ENCODE measurements at places on chromosomes 7 and 10. TPM values are rescaled to one million over a fixed set of nuclear protein-coding genes. Genes with fewer than 3 reads are reported as not detected.
A peak's percentile ranks its signal among the peaks of the same experiment; 100 is the strongest.

GRCh38 chr7:105496521-105496920 lies 25.6 kb downstream of the PUS7 start:
- no peak overlapping the region for H3K27ac ChIP-seq
- H3K4me3 ChIP-seq, result no peak overlapping the region
- H3K4me1 ChIP-seq, result no peaks in the 10 kb centered on the region
- H3K36me3 ChIP-seq, result no peaks in the 10 kb centered on the region
- no peaks in the 10 kb centered on the region for H3K27me3 ChIP-seq

DNA sequence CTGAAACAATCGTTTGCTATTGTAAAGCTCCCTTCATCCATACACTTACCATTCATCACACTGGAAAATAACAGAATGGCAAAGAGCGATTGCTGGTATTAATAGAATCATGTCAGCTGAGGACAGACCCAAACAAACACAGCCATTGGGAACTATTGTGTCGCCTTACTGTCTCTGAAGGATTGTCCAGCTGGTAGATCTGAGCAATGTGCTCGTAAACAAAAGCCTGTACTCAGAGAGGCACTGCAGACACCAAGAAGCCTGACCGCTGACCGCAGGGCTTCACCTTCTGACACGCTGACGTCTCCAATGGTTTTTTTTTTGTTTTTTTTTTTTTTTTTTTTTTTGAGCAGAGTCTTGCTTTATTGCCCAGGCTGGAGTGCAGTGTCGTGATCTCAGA lies 151.0 kb upstream of the FRMD4A start:
- no peaks in the 10 kb centered on the region for H3K27me3 ChIP-seq
- peak; percentile 25 for DNase-seq
- no peaks in the 10 kb centered on the region for H3K36me3 ChIP-seq
- no peak overlapping the region for H3K27ac ChIP-seq

- H3K27me3 ChIP-seq, result no peaks in the 10 kb centered on the region
- H3K4me3 ChIP-seq, result no peak overlapping the region
- no peak overlapping the region for H3K27ac ChIP-seq
- no peaks in the 10 kb centered on the region for H3K36me3 ChIP-seq
Observed at GRCh38 chr10:76998451-76998850, 639.2 kb downstream of the KCNMA1 start.

ASAH2B gene
- 5.2 TPM for total RNA-seq

- no peak overlapping the region for H3K27ac ChIP-seq
- DNase-seq, result no peak
- no peaks in the 10 kb centered on the region for H3K36me3 ChIP-seq
- peaks cover 2% of the 10 kb centered on the region for H3K4me1 ChIP-seq
Observed at GRCh38 chr7:90569368-90569767, 26.8 kb upstream of the CDK14 start.

DUSP5 gene
- total RNA-seq, result 23.7 TPM

- H3K36me3 ChIP-seq, result no peaks in the 10 kb centered on the region
- H3K27me3 ChIP-seq, result no peaks in the 10 kb centered on the region
- no peak for DNase-seq
- no peaks in the 10 kb centered on the region for H3K4me1 ChIP-seq
- no peak overlapping the region for H3K4me3 ChIP-seq
Observed at GRCh38 chr10:2121315-2121714, 384.0 kb upstream of the ADARB2 start.

DNA sequence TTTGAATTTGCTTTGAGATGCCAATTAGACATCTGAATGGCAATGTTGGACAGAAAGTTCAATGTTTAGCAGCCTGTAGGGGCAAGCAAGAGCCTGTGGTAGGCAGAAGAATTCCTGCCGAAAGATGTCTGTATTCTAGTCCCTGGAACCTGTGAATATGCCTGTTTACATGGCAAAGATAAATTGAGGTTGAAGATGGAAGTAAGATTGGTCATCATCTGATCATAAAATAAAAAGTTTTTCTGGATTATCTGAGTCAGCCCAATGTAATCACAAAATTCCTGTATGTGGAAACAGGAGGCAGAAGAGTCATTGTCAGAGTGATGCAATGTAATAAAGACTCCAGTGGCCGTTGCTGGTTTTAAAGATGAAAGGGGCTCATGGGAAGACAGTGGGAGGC lies 430.5 kb downstream of the MDFIC start:
- H3K27me3 ChIP-seq, result no peaks in the 10 kb centered on the region
- no peaks in the 10 kb centered on the region for H3K36me3 ChIP-seq
- H3K4me3 ChIP-seq, result no peak overlapping the region
- H3K4me1 ChIP-seq, result no peaks in the 10 kb centered on the region

GRCh38 chr10:71633920-71634319 lies 85.7 kb downstream of the C10orf105 start:
- no peak for DNase-seq
- no peaks in the 10 kb centered on the region for H3K27me3 ChIP-seq
- no peak overlapping the region for H3K27ac ChIP-seq
- no peaks in the 10 kb centered on the region for H3K36me3 ChIP-seq
- no peak overlapping the region for H3K4me3 ChIP-seq

DNA sequence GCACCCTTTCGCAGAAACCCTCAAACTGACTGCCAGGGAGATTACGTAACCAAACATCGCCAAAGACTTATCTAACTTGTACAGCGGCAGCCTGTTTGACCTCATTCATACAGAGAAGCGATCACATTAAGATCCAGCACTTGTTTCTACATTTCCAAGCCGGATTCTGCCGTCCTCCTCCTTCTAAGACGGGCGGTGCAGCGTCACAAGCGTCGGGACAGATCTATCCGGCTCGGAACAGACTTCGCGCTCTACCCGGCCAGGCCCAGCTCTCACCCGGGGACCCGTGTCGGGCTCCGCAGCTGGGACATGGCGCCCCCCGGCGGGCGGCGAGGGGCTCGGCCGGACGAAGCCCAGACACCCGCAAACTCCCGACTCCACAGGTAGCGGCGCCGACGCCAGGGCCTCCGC lies 373 bp downstream of the H2AZ2 start:
- peaks cover 4% of the 10 kb centered on the region for H3K4me1 ChIP-seq
- no peaks in the 10 kb centered on the region for H3K27me3 ChIP-seq
- DNase-seq, result peak; percentile 96
- peak overlapping the region; percentile 98 for H3K27ac ChIP-seq
- peak overlapping the region; percentile 100 for H3K4me3 ChIP-seq

All from kidney (tissue), 22 donors.